ENCODE measurements at places on chromosomes 7 and 10.

DNA sequence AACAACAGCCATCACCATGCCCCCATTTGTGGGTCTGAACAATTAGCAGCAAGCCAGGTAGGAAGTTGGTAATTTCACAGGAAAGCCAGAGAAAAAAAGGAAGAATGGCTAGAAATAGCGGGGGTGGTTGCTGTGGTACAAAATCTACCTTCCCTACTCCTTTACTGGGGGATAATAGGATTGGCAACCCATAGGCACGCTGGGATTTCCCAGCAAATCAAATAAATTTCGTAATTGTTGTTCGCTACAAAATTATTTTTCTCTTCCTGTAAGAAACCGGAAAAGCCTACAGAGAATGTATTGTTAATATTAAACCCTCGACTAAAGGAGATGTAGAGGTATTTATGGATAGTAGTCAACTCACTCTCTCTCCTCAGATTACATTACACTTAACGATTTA, 123.9 kb downstream of the DOCK4 start:
- no peak for DNase-seq

DNA sequence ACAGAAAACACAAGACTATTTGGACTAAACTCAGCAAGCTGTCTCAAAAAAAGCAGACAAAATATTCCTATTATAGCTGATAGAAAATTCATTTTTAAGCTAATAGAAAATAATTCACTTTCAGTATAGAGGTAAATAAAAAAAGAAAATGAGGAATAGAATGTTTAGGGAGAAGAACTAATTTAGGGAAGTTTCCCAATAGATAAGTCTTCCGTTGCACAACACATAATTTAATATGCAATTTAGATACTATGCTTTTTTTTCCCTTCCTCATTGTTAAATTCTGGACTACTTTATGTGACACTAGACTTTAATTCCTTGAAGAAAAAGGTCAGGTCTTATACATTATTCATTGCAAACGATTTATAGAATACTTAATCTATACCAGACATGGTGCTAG, 10.3 kb downstream of the PNPLA8 start:
- no peak for DNase-seq

GRCh38 chr10:64080071-64080470, 558.9 kb downstream of the REEP3 start:
- no peak for DNase-seq

GRCh38 chr7:97601931-97602457, 129.9 kb upstream of the TAC1 start:
- no peak for DNase-seq

DNA sequence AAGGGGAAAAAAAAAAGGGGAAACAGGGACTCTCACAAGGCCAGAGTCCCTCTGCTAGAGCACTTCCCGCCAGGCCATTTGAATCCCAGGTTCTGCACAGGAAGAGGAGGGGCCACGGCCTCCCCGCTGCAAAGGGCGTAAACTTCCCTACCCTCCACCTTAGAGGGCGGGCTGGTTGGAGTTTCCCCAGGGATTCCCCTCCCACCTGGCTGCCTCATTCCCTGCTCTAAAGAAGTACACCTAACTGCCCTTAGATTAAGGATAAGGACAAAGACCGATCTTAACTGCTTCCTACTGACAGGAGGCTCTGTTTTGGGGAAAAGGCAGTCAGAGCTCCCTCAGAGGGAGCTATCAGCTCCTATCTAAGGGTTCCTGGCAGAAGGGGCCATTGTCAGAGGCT, 102.0 kb upstream of the ARMC3 start:
- DNase-seq, result no peak

DNA sequence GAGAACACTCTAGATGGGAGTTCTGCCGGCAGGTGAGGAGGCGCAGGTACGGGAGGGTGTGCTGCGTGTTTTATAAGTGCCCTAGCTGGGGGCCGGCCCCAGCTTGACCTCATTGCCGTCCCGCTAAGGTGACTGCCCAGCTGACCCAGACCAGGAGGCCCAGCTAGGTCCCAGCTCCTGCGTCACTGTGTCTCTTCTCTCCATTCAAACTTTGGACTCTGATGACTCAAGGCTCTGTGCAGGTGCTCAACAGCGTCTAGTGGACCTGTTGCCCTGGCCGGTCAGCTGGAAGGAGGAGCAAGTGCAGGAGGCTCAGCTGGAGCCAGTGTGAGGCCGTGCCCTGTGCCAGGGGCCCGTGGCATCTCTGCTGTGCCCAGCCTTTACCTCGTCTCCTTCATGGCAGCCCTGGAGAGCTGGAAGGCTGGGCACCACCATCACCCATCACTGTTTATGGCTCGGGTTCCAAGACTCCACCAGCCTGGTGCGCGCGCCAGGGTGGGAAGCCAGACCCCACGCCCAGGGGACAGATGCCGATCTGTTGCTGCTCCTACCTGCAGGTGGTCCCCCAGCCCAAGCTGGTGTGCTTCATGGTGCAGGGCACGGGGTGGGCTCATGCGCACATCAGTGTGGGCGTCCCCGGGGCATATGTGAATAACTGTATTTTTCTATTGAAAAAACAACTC, 14.6 kb downstream of the LHPP start:
- DNase-seq, result no peak

GRCh38 chr7:116653204-116653603, 18.8 kb upstream of the MET start:
- DNase-seq, result no peak

- no peak for DNase-seq
Measured at GRCh38 chr10:117559712-117560111, 17.2 kb downstream of the EMX2 start.

- no peak for DNase-seq
Measured at GRCh38 chr10:80693565-80693964, 155.9 kb downstream of the SH2D4B start.

DNA sequence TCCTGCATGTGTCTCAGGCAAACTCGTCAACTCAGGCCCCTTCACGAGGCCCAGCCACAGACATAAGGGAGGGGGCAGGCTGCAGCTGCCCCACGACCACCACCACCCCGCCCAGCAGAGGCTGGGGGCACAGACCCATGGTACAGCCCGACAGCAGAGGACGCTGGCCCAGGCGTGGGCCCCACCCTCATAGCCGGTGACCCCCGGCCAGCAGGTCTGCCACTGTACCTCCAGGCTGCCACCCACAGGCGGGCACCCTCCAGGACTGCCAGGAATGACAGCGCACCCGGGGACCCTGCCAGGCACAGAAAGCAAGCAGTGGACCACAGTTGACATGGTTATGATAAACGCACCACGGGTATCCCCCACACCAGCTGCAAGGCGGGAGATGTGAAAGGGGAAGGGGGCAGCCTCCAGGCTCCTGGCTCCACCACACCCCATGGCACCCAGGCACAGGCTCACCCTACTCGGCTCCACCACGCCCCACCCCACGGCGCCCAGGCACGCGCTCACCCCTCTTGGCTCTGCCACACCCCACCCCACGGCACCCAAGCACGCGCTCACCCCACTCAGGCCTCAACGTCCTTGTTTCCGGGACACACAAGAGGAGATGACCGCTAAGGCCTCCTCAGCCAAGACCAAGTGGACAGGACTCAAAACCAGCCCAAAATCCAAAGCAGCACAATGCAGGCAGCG, 135.9 kb downstream of the MAD1L1 start:
- DNase-seq, result no peak

DNA sequence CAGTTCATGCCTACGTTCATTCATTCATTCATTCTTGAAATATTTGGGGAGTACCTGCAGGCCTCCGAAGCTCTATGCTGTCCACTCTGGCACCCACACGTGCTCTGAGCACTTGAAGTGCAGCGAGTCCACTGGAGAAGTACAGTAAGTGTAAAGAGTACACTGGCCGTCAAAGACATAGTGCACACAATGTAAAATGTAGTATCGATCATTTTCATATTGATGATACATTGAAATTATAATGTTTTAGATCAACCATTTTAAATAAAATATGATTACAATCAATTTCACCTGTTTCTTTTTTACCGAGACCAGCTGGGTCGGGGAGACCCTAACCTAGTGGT, 37.0 kb upstream of the PURB start:
- DNase-seq, result no peak

- no peak for DNase-seq
Measured at GRCh38 chr10:132786476-132786883, 533 bp upstream of the NKX6-2 start.

- no peak for DNase-seq
Measured at GRCh38 chr7:78490524-78490923, 692.0 kb downstream of the PHTF2 start.

DNA sequence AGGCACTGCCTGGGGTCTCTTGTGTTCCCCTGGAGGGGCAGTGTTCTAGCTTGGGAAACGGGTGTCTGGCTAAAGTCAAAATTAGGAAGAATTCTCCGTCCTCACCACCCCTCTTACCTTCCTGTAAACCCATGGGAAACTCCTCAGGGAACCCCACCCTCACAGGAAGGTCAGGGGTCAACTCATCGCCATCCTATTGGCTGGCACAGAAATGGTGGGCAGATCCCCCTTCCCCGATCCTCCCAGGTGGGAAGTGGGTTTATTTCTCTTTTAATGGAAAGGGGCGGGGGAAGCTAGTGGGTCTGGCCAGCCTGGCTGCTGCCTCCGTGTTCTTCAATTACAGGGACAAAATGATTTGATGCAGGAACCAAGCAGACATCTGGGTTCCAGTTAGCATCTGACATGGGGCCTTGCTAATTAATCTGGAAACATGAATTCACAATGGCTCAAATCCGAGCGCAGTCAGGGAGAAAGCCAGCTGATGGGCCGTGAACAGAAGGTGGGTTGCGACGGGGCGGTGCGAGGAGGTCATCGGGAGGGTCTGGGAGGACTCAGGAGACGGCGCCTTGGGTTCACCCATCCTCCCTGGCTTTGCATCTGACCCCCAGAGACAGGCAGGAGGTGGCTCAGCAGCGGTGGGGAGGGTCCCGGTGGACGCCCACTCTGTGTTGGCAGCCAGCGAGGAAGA, 66.6 kb downstream of the SLIT1 start:
- no peak for DNase-seq

DNA sequence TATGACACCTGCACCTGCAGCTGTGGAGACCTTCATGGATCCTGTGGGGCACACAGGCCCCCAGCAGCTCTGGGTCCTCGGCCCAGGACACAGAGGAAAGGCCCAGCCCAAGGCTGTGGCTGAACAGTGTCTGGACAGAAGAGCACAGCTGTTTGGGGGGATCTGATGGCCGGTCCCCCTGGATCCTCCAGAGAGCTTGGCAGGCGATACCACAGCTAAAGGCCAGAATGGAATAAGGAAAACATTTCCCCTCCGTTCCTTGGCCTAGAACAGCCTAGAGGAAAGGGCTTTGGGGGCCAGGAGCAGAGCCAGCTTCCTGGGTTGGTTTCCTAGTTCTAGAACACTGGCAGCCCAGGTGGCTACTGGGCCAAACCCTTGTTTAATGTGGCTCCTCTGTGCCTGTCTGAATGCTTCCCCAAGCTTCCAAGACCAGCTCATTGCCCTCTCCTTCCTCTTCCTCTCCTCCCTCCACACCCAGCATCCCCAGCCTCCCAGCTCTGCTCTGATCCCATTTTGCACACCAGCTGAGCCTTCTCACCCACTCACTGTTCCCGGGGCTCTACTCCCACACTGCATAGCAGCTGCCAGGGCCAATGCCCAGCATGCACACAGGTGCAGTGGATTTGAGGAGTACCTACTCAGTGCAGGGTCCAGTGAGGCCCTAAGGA, 46.9 kb downstream of the GPAM start:
- DNase-seq, result no peak

DNA sequence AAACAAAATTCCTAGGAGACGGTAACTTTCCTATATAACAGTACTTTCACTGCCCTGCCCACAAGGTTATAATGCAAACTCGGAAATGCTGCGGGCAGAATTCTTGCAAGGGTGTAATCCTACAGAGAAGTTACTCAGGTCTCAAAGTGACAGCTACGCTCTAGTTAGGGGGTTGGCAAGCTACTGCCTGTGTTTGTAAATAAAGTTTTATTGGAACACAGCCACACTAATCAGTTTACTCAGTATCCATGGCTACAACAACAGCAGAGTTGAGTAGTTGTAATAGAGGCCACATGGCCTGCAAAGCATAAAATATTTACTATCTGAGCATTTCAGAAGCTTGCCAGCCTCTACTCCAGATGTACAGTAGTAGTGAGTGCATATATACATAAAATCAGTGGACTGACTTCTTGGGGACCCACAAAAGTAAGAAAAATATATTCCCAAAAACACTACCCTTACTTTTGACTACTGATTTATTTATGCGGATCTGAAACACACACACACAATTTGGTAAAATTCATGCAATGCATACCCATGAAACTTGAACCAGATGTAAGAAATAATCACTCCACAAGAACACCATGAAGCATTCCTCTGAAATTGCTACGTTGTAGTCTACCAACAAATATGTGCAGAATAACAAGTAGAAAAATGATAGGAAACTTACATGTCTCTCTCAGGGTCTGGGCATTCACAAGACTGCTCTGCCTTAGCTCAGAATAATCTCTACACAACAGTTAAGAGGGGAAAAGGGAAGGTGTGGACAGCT, 53.0 kb downstream of the SMURF1 start:
- no peak for DNase-seq

GRCh38 chr7:78141522-78142281, 343.1 kb downstream of the PHTF2 start:
- DNase-seq, result no peak

DNA sequence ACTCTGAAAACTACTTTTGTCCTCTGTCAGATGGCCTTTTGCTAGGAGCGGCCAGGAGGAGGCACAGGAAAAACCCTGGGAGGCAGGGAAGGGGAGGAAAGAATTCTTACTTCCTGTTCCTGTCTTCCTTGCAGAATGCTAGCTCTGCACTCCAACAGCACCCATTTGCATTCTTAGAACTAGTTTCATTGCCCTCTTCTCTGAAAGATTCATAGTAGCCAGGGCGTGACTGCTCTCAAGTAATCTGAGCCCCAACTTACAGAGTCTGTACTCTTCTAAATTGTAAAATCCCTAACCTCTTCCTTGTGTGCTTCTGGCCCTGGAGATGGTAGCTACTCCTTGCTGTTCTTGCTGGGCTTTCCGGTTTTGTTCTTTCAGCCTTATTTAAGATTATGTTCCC, 75.3 kb upstream of the STEAP1 start:
- DNase-seq, result no peak

GRCh38 chr10:18516851-18517250, 134.5 kb downstream of the NSUN6 start:
- DNase-seq, result no peak

DNA sequence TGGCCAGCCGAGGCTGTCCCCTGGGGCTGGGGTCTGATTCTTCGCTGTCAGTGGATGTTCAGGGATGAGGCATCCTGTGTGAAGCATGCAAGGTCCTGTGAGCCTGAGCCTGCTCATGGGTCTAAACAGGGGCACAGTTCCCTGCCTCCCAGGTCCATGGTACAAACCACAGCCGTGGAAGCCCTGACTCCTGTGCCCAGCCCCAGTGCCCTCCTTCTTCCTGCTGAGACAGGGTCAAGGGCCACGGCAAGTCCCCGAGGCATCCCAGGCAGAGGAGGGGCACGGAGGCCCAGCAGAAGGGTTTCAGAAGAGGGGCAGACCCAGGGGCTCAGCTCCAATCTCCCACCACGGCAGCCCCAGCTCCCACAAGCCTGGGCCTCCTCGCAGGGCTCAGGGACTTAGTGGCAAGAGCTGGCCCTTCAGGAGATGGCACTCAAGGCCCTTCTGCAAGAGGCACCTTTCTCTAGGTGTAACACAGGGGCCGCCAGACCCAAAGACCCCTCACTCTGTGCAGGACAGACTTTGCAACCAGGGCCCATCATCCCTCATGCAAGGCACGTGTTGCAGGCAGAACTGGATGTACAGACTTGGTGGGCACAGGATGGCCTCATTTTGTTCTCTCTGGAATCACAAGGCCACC, 248.8 kb downstream of the TCERG1L start:
- DNase-seq, result no peak
